H1 (cell line): ENCODE measurements at places on chromosomes 2 and 18. TPM values are rescaled to one million over a fixed set of nuclear protein-coding genes. Genes with fewer than 3 reads are reported as not detected.
A peak's percentile ranks its signal among the peaks of the same experiment; 100 is the strongest.

Gene CYP26B1
- 0.36 and 0.69 TPM in 2 replicates for total RNA-seq

Gene CRYGD
- 0.98 and 2.9 TPM in 2 replicates for total RNA-seq

Gene UGT1A1
- total RNA-seq, result not detected in 2 replicates

Gene LYG1
- 0.86 TPM in 1 of 2 replicates, not detected in the other for total RNA-seq

Gene CTAGE1
- not detected in 2 replicates for total RNA-seq

Gene NFE2L2
- 32.3 and 33.2 TPM in 2 replicates for total RNA-seq

DNA sequence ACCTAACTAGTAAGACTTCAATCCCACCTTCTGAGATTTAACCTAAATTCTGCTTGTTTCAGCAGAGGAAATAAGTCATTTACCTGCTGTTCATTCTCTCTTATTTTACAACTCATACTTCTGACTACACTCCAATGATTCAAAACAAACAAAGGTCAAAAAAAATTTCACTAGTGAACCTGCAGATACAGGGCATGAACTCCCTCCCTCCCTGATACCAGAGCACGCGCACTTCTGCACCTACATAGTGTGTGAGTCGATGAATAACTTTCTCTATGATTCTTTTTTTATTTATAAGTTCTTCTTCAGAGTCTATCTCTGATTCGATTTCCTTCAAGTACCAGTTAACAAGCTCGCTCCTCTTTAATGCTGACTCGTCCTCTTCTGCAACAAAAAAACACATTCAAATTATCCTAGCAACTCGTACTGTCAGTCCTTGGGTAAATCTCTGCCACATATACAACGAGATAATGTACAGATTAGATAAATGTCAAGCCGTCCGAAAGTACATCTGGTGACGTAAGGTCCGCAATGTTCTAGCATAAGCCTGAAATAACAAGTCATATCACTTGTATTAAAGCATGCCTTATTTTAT, 7.4 kb upstream of the LCT start:
- no peaks in the 10 kb centered on the region for H3K4me1 ChIP-seq
- H3K27ac ChIP-seq, result no peak overlapping the region
- H3K4me3 ChIP-seq, result no peak overlapping the region
- DNase-seq, result no peak
- no peaks in the 10 kb centered on the region for H3K27me3 ChIP-seq

DNA sequence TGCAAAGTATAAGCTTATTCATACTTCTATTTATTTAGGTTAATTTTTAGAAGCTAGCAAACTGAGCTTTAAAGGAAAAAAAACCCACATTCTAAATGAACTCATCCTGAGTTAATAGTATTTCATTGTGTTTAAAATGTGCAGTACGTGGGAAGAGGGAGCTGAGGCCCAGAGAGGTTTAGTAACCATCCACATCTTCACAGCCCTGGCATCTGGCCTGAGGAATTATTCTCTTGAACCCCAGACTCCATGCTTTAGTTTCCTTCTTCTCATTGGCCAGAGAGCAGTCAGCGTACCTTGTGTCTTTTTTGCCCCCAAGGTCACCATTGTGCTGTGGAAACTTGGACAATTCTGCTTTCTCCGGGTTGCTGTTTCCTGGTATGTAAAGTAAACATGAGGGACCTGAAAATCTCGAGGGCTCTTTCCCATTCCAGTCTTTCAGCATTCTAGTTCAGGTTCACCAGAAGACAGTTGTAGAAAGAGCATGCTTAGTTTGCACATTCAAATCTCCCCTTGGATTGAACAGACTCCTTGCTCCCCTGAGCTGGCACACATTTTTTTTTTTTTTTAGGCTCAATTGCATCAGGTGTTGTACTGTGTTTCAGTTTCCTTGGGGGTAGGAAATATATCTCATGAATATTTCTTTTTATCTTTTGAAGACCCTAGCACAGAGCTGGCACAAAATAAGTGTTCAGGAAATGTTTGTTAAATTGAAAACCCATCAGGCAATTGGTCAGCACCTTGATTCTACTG, 81.4 kb downstream of the MYCN start:
- no peak overlapping the region for H3K4me3 ChIP-seq
- H3K27me3 ChIP-seq, result no peaks in the 10 kb centered on the region
- no peaks in the 10 kb centered on the region for H3K36me3 ChIP-seq
- no peak overlapping the region for H3K27ac ChIP-seq
- DNase-seq, result no peak

DNA sequence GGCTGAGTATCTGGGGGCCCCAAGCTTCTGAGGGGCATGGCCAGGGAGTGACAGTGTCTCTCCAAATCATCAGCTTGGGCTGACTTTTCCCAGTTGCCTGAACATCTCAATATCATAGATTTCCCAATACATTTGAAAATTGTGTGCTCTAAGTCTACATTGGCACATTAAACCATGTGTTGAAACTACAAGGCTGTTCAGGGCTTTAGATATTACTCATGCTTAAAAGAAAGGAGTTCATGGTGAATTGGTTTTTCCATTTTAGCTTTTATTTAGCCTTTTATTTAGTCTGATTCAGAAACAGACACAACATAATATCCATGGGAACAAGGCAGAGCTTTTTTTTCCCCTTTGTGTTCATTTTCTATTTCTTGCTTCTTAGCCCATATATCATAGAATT, 49.9 kb upstream of the GALR1 start:
- no peaks in the 10 kb centered on the region for H3K27me3 ChIP-seq
- H3K36me3 ChIP-seq, result no peaks in the 10 kb centered on the region
- no peak for DNase-seq
- no peak overlapping the region for H3K4me3 ChIP-seq
- no peak overlapping the region for H3K27ac ChIP-seq

- H3K4me1 ChIP-seq, result no peaks in the 10 kb centered on the region
- H3K4me3 ChIP-seq, result no peak overlapping the region
- no peak for DNase-seq
- H3K36me3 ChIP-seq, result no peaks in the 10 kb centered on the region
These were observed 84.0 kb downstream of the SPP2 start for GRCh38 chr2:234134496-234134895.

GRCh38 chr2:128003463-128003862, 24.4 kb downstream of the SAP130 start:
- peaks cover 59% of the 10 kb centered on the region for H3K36me3 ChIP-seq
- H3K27ac ChIP-seq, result no peak overlapping the region
- no peaks in the 10 kb centered on the region for H3K27me3 ChIP-seq
- no peaks in the 10 kb centered on the region for H3K4me1 ChIP-seq

DNA sequence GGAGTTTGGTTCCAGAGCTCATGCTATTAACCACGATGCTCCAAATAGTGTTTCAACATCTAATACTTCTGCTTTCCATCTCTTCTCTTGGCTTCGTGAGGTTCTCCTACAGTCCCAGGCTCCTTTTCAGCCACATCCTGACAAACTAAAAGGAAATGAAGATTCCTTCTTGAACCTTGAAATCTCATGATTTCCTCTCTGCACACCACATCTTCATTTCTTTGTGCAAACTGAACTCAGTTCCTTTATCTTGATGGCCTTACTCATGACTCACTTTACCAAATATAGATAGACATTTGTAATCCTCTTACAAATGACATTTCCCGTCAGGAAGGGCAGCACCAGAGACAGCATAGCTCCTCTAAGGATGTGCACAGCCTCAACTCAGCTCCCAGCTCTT, 50.0 kb upstream of the ITGA4 start:
- no peak for DNase-seq
- no peaks in the 10 kb centered on the region for H3K4me1 ChIP-seq
- H3K27me3 ChIP-seq, result no peaks in the 10 kb centered on the region
- no peak overlapping the region for H3K27ac ChIP-seq
- no peak overlapping the region for H3K4me3 ChIP-seq
- H3K36me3 ChIP-seq, result no peaks in the 10 kb centered on the region

DNA sequence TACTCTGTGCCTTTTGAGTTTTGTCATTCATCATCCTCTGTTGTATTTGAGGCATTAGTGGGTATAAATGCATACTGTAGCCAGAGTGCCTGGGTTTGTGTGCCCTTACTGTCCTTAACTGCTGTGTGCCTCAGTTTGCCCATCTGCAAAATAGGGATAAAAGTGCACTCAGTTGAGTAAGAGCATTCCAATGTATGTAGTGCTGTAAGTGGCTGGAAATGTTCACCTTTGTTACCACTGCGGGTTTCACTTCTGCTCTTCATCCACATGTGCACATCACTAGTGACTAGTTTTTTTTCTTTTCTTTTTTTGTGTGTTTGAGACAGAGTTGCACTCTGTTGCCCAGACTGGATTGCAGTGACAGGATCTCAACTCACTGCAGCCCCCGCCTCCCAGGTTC, 39.9 kb downstream of the PLEKHB2 start:
- no peak for DNase-seq
- no peaks in the 10 kb centered on the region for H3K4me1 ChIP-seq
- no peak overlapping the region for H3K27ac ChIP-seq
- no peaks in the 10 kb centered on the region for H3K27me3 ChIP-seq
- no peak overlapping the region for H3K4me3 ChIP-seq

GRCh38 chr18:63298400-63299365, 20.9 kb downstream of the BCL2 start:
- no peaks in the 10 kb centered on the region for H3K27me3 ChIP-seq
- no peak for DNase-seq
- no peaks in the 10 kb centered on the region for H3K36me3 ChIP-seq
- H3K27ac ChIP-seq, result no peak overlapping the region

- H3K27ac ChIP-seq, result no peak overlapping the region
- peaks cover 3% of the 10 kb centered on the region; the same call in 1 of the 2 replicates for H3K4me1 ChIP-seq
- no peaks in the 10 kb centered on the region for H3K36me3 ChIP-seq
- H3K27me3 ChIP-seq, result no peaks in the 10 kb centered on the region
- H3K4me3 ChIP-seq, result no peak overlapping the region
- DNase-seq, result no peak
These were observed 39.0 kb downstream of the B4GALT6 start for GRCh38 chr18:31645411-31645810.

- H3K27me3 ChIP-seq, result no peaks in the 10 kb centered on the region
- no peak overlapping the region for H3K4me3 ChIP-seq
- H3K4me1 ChIP-seq, result no peaks in the 10 kb centered on the region
- DNase-seq, result no peak
These were observed 109.6 kb downstream of the APOB start for GRCh38 chr2:20934236-20934635.

GRCh38 chr2:142082368-142082767, 48.4 kb downstream of the LRP1B start:
- H3K27me3 ChIP-seq, result no peaks in the 10 kb centered on the region
- DNase-seq, result no peak
- H3K36me3 ChIP-seq, result no peaks in the 10 kb centered on the region
- H3K27ac ChIP-seq, result no peak overlapping the region

DNA sequence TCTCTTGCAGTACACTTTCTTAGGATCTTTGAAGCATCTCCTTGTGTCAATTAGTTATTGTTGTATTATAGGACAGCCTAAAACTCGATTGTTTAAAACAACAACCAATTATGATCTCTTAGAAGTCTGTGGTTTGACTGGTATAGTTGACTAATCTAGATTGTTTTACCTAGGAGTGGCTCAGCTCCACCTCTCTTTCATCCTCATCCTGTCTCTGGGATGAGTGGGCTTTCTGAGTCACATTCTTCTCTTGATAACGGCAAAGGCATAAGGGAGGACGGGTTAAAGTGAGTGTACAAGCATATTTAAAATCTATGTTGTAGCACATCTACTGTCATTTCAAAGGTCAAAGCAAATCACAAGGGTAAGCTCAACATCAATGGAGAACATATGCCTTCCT, 102.3 kb upstream of the GULP1 start:
- no peak overlapping the region for H3K27ac ChIP-seq
- H3K27me3 ChIP-seq, result no peaks in the 10 kb centered on the region
- H3K36me3 ChIP-seq, result no peaks in the 10 kb centered on the region
- no peak for DNase-seq
- no peak overlapping the region for H3K4me3 ChIP-seq
- no peaks in the 10 kb centered on the region for H3K4me1 ChIP-seq

DNA sequence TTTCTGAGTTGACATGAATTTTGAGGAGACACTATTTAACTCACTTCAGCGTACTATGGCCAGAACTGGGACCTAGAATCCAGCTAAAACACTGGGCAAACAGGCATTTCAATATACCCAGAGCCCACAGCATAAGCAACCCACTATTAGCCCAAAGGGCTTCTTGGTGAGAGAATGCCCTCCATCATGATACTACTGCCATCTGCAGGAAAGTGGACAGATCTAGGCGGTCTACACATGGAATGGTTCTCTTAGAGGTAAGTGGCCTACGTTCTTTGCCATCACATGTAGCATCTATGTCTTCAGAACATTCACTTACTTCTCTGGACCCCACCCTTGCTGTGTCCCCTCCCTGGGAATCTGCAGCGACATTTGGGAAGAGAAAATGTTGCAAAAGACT, 181.3 kb upstream of the LINC00305 start:
- no peak overlapping the region for H3K4me3 ChIP-seq
- H3K36me3 ChIP-seq, result no peaks in the 10 kb centered on the region
- no peaks in the 10 kb centered on the region for H3K27me3 ChIP-seq
- no peak overlapping the region for H3K27ac ChIP-seq
- H3K4me1 ChIP-seq, result no peaks in the 10 kb centered on the region
- no peak for DNase-seq

- H3K4me1 ChIP-seq, result no peaks in the 10 kb centered on the region
- peak overlapping the region; percentile 49 for H3K4me3 ChIP-seq
- peaks cover 24% of the 10 kb centered on the region for H3K27me3 ChIP-seq
- DNase-seq, result no peak
- H3K36me3 ChIP-seq, result no peaks in the 10 kb centered on the region
- H3K27ac ChIP-seq, result no peak overlapping the region
These were observed 1.1 kb downstream of the TFCP2L1 start for GRCh38 chr2:121283670-121284462.

DNA sequence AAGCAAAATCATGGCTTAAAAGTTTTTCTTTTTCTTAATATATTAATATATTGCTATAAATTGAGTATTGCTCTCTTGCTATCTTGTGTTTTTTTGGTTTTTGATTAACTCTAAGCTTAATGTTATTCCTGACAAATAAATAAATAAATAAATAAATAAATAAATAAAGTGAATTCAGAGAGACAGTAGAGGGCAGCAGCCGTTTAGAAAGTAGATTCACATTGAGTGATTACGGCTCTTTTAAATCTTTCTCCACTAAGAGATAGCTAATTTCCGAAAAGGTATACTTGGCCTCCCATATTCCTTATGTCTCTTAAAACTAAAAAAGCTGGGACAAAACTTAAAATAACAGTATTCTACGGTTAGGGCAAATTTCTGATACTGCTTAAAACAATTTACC, 34.3 kb downstream of the MSH2 start:
- no peak overlapping the region for H3K4me3 ChIP-seq
- no peaks in the 10 kb centered on the region for H3K4me1 ChIP-seq
- peaks cover 10% of the 10 kb centered on the region for H3K36me3 ChIP-seq
- no peaks in the 10 kb centered on the region for H3K27me3 ChIP-seq

DNA sequence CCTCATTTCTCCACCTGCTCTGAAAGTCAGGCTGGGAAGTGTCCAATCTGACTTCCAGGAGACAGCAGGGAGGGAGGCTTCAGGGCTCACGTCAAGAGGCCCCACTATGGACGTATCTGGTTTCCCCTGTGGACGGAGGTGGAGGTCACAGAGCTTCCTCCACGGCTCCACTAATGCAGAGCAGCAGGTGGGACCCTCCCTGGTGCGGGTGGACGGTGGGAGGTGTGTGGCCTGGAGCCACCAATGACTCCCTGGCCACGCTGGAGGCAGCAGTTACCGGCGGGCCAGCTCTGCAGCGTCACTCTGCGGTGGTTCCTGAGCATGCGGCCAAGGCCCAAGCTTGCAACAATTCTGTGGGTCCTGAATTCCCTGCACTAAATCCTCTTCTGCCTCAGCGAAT, 9.0 kb downstream of the CRACDL start:
- no peaks in the 10 kb centered on the region for H3K36me3 ChIP-seq
- no peak overlapping the region for H3K4me3 ChIP-seq
- DNase-seq, result no peak
- no peak overlapping the region for H3K27ac ChIP-seq
